T-helper 9 cell (primary cell): ENCODE measurements at places on chromosomes 7 and 10.

DNA sequence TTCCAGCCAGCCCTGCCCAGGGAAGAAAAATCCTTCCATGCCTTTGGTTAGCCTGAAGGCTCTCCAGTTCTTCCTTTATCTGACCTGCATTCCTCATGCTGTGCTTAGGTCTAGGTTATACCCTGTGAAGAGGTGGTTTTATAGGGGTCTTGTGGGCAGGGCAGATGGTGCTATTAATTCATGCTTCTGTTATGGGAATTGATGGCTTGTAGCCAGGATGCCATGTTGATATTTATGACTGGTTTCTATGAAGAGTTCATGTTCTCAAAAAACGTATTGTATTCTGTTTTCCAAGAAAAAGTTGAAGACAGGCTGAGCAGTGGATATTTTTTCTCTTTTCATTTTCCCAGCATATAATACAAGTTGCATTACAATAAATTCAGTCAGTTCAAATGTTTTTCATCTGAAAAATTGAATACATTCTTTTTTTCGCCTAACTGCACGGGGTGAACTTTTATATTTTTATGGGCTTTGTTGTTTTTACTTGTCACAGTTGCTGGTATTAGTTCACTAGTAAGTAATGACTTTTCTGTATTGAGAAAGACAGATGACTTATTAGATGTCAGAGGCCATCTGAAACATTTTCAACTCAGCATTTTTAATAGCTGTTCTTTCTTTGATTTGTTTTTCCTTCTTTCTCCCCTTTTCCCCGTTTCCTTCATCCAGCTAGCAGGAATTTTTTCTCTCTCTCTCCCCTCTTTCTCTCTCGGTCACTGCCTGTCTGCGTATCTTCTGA, 322.8 kb downstream of the LRMDA start:
- no peak for DNase-seq

- DNase-seq = no peak
These were observed 37.3 kb downstream of the ACADSB start for GRCh38 chr10:123045961-123046731.

DNA sequence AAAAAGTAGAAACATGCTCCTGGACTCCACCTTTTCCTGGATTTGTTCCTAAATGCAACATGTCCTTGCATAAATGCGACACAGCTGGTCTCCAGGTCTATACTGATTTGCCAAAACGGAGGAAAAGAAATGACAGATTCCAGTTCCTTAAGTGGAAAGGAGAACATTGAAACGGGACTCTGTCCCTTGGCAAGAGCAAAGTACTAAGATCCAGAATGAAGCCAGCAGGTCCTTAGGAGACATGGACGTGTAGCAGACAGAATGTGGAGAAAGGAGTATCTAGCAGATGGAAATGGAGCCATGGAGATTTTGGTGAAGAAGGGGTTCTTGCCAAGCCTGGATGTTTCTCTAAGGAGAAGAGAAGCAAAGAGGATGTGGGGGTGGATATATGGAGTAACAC, 16.2 kb downstream of the PIP start:
- no peak for DNase-seq

DNA sequence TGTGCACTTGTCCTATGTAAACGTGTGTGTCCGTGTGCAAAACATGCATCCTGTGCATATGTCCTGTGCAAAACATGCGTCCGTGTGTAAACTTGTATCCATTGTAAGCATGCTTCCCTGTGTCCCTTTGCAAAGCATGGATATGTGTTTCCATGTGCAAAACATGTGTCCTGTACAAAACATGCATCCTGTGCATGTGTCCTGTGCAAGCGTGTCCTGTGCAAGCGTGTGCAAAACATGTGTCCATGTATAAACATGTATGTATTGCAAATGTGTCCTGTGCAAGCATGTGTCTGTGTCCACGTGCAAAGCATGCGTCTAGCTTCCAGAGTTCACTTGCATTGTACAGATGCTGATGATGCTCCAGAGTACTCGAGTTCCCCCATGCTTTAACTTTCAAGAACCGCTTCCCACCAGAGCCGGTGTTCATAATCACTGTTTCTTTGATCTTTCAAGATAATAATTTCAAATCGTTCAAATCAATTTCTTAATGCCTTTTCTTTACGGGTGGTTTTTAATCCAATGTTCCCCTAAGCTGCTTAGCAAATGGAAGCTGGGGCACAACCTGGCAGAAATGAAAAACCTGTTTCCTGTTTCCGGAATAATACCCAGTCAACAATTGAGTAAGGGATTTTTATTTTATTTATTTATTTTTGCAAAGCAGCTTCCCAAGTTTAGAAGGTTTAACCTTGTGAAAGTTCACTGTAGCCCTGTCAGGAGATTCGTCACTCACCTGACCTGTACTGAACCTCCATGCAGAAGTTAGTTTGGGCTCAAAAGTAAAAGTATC, 641 bp upstream of the ASB13 start:
- no peak for DNase-seq

- no peak for DNase-seq
These were observed 91.8 kb downstream of the COL28A1 start for GRCh38 chr7:7443806-7444350.

GRCh38 chr10:19749185-19749729, 67.0 kb upstream of the PLXDC2 start:
- DNase-seq = no peak

GRCh38 chr10:70078329-70078728, 25.7 kb downstream of the MACROH2A2 start:
- DNase-seq = no peak
